Hepatocyte (in vitro differentiated cells): ENCODE measurements at places on chromosomes 4 and X.
A peak's percentile ranks its signal among the peaks of the same experiment; 100 is the strongest.

- no peaks in the 10 kb centered on the region for H3K27me3 ChIP-seq
- H3K27ac ChIP-seq, result no peak overlapping the region
- DNase-seq, result no peak
- no peaks in the 10 kb centered on the region for H3K4me1 ChIP-seq
These were observed 16.5 kb downstream of the RNF212 start for GRCh38 chr4:1096841-1097240.

DNA sequence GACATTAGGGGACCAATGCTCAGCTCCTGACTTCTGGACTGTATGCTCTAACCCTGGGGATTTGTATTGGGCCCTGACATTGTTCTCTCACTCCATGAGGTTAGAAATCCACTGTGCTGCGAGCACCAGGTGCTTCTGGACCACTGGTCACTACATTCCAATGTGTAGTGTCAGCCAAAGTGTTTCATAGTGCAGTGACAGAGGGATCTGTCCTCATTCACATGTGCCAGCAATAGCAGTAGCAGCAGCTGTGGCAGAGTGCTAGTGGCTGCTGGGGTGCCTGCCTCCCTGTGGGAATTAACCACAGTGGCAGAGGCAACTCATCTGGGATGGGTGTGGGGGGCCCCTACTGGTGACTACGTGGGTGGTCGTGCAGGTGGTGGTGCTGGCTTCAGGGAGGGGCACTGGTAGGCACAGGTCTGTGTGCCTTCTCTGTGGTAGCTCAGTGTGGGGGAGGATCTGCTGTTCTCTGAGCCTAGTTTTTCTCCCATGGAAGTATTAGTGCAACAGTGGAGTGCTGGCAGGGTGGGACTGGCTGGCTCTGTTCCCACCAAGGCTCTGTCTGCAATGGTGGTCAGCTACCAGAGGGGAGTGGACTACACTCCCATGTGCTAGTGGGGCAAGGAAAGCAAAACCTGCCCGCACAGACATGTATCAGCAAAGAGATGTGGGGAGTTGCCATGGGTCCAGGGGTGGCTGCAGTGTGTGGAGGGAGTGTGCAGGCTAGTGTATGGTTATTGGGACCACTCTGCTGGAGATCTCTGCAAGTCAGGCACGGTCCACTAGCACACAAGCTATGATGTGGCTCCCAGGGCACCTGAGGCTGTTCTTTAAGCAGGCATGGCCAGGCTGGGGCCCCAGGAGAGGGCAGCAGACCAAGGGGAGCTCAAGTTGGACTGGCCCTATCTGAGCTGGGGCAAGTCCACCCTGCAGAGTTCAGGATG is 78.5 kb downstream of the SCLT1 start:
- no peak for DNase-seq
- H3K4me1 ChIP-seq, result no peaks in the 10 kb centered on the region
- H3K27ac ChIP-seq, result no peak overlapping the region
- H3K27me3 ChIP-seq, result no peaks in the 10 kb centered on the region
- no peak overlapping the region for H3K4me3 ChIP-seq

GRCh38 chr4:183659872-183660242 is 764 bp downstream of the TRAPPC11 start:
- peak overlapping the region; percentile 84 for H3K4me3 ChIP-seq
- peak; percentile 13 for DNase-seq
- peak overlapping the region; percentile 99 for H3K27ac ChIP-seq
- H3K4me1 ChIP-seq, result peaks cover 10% of the 10 kb centered on the region
- no peaks in the 10 kb centered on the region for H3K36me3 ChIP-seq

DNA sequence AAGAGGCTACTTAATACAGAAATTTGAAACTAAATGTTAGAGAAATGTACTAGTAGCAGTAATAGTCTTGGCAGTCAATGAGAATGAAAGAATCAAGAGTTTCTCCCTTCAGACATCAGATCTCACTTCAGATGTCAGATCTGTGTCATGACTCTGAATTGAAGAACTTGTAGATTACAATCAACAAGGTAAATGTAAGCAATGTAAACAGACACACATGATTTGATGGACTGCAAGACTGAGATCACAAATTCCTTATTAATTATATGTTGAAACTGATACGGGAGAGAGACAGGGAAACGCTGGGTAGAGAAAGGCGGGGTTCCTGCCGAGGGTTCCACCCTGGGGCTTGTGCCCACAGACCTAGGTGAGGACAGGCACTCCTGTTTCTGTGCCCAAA is 65.5 kb upstream of the HHIP start:
- no peak for DNase-seq
- H3K4me1 ChIP-seq, result no peaks in the 10 kb centered on the region
- no peak overlapping the region for H3K27ac ChIP-seq

- H3K36me3 ChIP-seq, result no peaks in the 10 kb centered on the region
- no peak overlapping the region for H3K27ac ChIP-seq
- H3K4me3 ChIP-seq, result no peak overlapping the region
- no peaks in the 10 kb centered on the region for H3K4me1 ChIP-seq
- DNase-seq, result peak; percentile 19
- no peaks in the 10 kb centered on the region for H3K27me3 ChIP-seq
These were observed 132.8 kb upstream of the FUNDC1 start for GRCh38 chrX:44675362-44676024.

DNA sequence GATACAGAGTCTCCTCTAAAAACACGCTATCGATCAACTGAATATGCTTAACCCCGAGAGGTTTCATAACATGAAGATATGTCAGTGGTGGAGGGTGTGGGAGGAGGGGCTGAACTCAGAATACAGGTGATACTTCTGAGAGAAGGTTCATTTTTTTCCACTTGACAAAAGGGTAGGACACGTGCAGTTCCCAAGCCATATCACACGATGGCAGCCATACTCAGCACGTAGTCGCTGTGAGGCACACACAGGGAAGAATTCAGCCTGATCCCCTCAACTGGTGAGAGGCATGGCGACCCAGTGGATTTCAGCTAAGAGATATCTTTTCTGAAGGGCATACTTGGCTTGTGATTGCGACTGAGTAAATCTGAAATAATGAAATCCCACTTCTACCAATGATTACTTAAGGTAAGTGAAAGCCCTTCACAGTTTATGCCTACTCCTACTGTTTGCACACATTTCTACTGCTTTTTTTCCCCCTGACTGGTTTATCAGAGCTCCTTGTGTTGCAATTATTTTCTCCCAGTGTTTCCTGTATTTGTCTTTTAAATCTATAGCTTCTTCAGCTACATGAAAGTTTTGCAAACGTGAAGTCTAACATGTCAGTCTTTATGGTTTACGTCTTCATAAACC is 133.1 kb downstream of the CORIN start:
- no peaks in the 10 kb centered on the region for H3K36me3 ChIP-seq
- H3K4me1 ChIP-seq, result no peaks in the 10 kb centered on the region
- H3K27me3 ChIP-seq, result no peaks in the 10 kb centered on the region

DNA sequence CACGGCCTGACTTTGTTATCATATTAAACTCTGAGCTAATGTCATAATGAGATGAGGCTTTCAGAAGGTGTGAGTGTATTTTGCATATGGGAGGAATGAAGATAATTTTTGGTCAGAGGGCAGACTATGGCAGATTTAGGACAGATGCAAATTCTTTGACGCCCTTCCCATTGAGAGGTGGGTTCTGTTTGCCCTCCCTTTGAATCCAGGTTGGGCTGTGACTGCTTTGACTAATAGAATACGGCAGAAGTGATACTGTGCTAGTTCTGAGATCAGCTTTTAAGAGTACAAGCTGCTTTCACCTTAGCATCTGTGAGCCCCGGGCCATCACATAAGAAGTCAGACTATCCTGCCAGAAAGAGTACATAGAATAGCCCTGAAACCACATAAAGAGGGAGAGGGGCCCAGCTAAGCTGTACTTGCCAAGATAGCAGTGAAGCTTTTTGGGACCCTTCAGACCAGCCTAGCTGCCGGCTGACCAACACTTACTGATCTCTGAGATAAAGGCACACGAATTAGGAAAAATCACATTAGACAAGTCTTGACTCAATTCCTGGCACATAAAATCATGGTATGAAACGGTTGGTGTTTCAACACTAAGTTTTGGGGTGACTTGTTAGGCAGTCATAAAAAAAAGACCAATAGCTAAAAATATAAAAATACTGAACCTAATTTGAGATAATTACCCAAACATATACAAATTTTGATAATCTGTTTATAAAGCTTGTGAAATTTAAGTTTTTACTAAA is 166.7 kb upstream of the SH3RF1 start:
- H3K4me1 ChIP-seq, result peaks cover 14% of the 10 kb centered on the region
- H3K36me3 ChIP-seq, result no peaks in the 10 kb centered on the region
- no peaks in the 10 kb centered on the region for H3K27me3 ChIP-seq
- no peak for DNase-seq
- H3K27ac ChIP-seq, result peak overlapping the region; percentile 36

GRCh38 chr4:158821228-158821971 is 52.6 kb downstream of the FNIP2 start:
- DNase-seq, result no peak
- H3K36me3 ChIP-seq, result no peaks in the 10 kb centered on the region
- peak overlapping the region; percentile 78 for H3K27ac ChIP-seq
- H3K4me3 ChIP-seq, result no peak overlapping the region
- no peaks in the 10 kb centered on the region for H3K27me3 ChIP-seq
- peaks cover 51% of the 10 kb centered on the region for H3K4me1 ChIP-seq

- H3K36me3 ChIP-seq, result no peaks in the 10 kb centered on the region
- H3K27me3 ChIP-seq, result no peaks in the 10 kb centered on the region
- no peaks in the 10 kb centered on the region for H3K4me1 ChIP-seq
- no peak overlapping the region for H3K27ac ChIP-seq
- no peak for DNase-seq
- no peak overlapping the region for H3K4me3 ChIP-seq
These were observed 12.6 kb downstream of the SGMS2 start for GRCh38 chr4:107837317-107837716.

DNA sequence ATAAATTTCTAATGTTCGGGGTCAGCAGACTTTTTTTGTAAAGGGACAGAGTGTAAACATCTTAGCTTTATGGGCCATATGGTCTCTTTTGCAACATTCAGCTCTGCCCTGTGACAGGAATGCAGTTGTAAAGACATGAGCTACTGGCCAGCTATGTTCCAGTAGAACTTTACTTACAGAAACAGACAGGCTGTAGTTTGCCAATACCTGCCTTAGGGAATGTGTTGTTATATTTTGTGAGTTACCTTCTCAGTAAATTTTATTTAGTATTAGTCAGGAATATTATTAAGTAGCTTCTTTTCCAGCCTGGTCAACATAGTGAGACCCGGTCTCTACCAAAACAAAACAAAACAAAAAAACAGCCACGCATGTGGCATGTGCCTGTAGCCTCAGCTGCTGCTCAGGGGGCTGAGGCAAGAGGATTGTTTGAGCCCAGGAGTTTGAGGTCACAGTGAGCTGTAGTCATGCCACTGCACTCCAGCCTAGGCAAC is 48.7 kb downstream of the HTT start:
- H3K4me1 ChIP-seq, result peaks cover 16% of the 10 kb centered on the region
- no peaks in the 10 kb centered on the region for H3K27me3 ChIP-seq
- no peaks in the 10 kb centered on the region for H3K36me3 ChIP-seq

DNA sequence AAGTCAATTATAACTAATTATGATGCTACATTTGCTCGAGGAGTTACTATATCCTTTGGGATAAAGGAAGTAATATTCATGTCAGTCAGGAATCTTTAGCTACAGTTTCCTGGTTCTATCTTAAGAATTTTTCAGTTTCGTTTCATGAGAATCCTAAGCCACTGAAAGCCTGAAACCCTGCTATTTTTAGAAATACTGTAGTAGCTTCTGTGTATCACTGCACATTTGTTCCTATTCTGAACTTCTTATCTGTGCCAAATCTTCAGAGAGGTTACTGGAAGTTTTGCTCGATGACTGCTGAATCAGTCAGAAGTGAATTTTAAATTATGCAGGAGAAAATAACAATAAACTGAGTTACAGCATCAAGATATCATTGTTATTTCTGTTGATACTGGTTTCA is 249.2 kb downstream of the TENM3 start:
- no peaks in the 10 kb centered on the region for H3K4me1 ChIP-seq
- H3K27me3 ChIP-seq, result no peaks in the 10 kb centered on the region
- H3K4me3 ChIP-seq, result no peak overlapping the region
- H3K36me3 ChIP-seq, result no peaks in the 10 kb centered on the region
- H3K27ac ChIP-seq, result no peak overlapping the region

DNA sequence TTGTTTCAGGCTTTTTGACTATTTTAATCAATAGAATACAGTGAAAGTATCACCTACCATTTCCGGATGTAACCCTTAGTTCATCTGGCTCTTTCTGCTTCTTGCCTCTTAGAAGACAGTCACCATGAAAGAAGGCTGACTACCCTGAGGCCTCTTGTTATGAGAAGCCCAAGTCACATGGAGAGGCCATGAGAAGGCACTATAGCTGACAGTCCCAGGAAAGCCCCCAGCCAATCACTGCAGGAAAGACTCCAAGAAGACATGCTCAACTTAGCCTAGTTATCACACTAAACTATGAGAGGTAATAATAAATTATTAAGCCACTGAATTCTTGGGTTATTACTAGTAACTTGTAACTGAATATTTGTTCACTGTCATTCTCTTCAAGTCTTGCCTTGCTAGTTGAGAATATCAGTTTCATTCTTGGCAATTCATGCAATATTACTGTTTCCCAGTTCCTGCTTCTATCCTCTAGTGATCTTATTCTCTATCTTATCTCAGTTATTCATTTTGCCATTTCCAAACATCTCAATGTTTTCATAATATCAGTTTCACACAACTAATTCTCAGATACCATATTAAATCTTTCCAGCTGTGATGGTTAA is 57.1 kb upstream of the GUCY1A1 start:
- no peak for DNase-seq
- no peak overlapping the region for H3K27ac ChIP-seq
- no peaks in the 10 kb centered on the region for H3K36me3 ChIP-seq
- no peak overlapping the region for H3K4me3 ChIP-seq

DNA sequence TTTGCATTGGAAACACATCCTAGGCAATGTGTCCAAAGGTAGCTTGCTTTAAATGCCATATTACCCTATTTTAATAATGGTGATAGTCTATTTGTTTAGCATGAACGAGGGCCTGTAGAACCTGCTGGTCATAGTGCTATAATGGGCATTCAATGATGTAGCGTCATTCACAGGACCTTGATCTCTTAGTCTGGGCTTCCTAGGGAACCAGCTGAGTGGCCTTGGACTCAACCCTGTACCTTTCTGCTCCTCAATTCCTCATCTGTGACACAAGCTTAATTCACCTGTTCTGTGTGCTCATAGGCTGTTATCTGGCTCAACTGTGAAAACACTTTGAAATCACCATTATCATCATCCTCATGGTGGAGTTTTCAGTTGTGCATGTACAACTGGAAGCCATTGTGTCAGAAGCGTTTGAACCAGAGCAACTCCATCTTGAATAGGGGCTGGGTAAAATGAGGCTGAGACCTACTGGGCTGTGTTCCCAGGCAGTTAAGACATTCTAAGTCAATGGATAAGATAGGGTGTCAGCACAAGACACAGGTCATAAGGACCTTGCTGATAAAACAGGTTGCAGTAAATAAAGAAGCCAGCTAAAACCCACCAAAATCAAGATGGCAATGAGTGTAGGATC is 346.8 kb upstream of the KLF3 start:
- H3K27me3 ChIP-seq, result no peaks in the 10 kb centered on the region
- peaks cover 7% of the 10 kb centered on the region for H3K4me1 ChIP-seq
- no peaks in the 10 kb centered on the region for H3K36me3 ChIP-seq
- H3K4me3 ChIP-seq, result no peak overlapping the region
- H3K27ac ChIP-seq, result no peak overlapping the region

DNA sequence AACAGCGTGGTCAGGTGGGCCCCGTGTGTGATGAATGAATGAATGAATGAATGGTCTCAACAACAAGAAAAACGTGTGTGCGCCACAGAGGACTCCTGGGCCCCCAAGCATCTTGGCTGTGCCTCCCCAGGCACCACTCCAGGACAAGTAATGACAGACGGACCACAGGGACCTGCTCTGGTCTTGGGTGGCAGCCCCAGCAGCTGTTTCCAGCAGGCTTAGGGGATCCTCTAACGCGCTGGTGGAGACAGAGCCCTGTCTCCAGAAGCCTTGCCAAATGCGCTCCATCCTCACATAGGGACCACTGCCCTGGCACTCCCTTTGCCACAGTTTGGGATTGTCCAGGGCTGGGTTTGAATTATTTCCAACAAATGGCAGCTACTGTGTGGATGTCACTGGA is 39.1 kb downstream of the PSAPL1 start:
- no peak overlapping the region for H3K4me3 ChIP-seq
- H3K36me3 ChIP-seq, result no peaks in the 10 kb centered on the region
- H3K4me1 ChIP-seq, result peaks cover 8% of the 10 kb centered on the region
